ENCODE measurements at places on chromosomes 11 and 22.
A peak's percentile ranks its signal among the peaks of the same experiment; 100 is the strongest.

GRCh38 chr11:1827095-1827813, 7.5 kb upstream of the SYT8 start:
- peaks cover 66% of the 10 kb centered on the region for H3K27me3 ChIP-seq
- no peak overlapping the region for H3K27ac ChIP-seq
- no peak overlapping the region for H3K4me3 ChIP-seq
- peaks cover 5% of the 10 kb centered on the region for H3K4me1 ChIP-seq

DNA sequence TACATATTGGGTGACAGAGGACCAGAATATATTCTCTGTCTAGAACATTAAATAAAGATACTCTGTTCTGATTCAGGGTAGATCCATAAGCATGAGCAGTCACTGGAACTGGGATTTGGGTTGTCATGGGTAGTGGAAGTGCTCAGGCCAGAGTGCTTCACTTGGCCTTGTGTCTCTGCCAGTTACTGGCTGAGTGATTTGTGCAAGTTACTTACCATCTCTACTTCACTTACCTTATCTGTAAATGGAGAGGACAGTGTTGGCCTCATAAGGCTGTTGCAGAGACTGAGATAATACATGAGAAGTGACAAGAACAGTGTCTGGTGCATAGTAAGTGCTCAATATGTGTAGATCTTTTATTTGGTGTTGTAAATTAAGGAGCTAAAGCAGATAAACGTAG, 17.6 kb downstream of the ATXN10 start:
- H3K27me3 ChIP-seq = no peaks in the 10 kb centered on the region
- peaks cover 19% of the 10 kb centered on the region for H3K36me3 ChIP-seq
- H3K27ac ChIP-seq = peak overlapping the region; percentile 68
- DNase-seq = no peak
- no peak overlapping the region for H3K4me3 ChIP-seq

DNA sequence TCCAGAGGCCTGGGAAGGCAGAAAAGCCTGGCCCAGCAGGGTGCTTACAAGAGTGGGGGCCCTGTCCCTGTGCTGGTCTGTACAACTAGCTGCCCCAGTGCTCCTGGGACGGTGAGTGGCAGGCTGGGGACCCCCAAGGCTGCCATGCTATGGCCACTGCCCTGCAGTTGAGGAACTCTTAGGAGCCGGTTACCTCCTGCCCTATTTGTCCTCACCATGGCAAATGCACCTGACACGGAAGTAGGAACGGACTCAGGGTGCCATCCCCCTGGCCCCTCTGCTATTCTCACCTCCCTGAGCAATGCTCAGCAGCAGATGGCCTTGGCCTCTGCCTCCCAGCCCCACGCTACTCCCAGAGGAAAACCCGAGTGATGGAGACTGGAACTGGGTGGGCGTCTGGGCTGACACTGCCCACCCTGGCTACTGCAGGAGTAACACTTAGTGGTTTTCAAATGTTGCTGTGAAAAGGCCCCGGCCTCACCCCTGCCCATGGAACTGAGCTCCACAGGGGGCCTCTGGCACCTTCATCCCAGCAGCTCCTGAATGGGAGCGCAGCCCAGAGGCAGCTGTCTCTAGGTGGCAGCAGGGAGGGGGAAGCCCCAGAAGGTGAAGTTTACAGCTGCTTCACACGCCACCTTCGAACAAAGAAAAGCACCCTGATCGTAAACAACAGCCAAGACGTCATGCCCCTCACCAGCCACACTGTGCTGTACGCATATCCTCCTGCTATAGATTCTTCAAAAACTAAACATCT, 105.3 kb downstream of the CTTN start:
- H3K27me3 ChIP-seq = peaks cover 61% of the 10 kb centered on the region
- DNase-seq = no peak
- H3K36me3 ChIP-seq = no peaks in the 10 kb centered on the region

DNA sequence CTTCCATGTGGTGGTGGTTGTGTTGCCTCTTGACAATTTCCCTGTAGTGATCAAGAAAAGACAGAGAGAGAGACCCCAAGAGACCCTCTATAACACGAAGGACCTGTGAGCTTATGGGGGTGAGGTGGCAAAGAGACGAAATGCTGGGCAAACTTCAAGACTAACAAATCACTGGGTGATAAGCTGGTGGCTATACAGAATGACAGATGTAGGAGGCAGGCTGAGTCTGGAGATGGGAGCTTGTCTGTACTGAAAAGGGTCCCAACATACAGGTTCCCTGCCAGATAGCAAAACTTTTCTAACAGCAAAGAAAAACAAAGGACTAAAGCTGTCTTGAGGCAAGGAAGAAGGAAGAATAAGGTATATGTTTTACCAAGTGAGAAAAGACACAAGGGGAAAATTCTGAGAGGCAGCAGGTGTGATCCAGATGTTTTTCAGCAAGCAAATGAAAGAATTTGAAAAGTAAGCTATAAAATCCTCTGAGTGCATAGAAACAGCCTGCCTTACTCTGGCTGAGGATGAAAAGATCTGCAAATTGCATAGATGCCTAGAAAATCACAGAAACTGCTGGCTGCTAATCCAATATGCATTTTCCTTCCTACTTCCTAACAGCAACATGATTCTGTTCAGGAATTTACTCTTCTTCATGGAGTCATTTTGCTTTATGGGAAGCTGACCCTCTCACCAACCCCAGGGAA, 21.9 kb upstream of the LYVE1 start:
- peaks cover 48% of the 10 kb centered on the region for H3K27me3 ChIP-seq
- H3K4me1 ChIP-seq = no peaks in the 10 kb centered on the region
- H3K27ac ChIP-seq = no peak overlapping the region
- no peak for DNase-seq

- no peak overlapping the region for H3K27ac ChIP-seq
- no peaks in the 10 kb centered on the region for H3K36me3 ChIP-seq
- DNase-seq = no peak
- H3K4me1 ChIP-seq = no peaks in the 10 kb centered on the region
Observed at GRCh38 chr11:5288108-5288905, 13.4 kb downstream of the OR51B4 start.

DNA sequence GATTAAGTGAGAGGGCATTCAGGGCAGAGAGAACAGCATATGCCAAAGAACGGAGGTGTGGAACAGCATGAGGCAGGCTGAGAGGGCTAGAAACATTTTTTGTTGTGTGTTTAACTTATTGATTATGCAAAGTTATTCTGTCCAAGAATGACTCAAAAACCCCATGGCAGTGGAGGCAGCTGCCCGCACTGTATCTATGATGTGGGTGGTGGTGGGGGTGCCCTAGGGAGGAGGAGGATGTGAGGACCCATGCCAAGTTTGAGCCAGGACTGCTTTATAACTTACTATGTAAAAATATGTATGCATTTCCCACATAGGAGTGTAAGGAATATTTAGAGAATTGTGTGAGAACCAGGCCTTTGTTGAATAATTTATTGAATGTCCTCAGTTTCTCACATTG, 85.4 kb upstream of the GNAZ start:
- H3K27ac ChIP-seq = no peak overlapping the region
- H3K36me3 ChIP-seq = no peaks in the 10 kb centered on the region
- DNase-seq = no peak
- no peak overlapping the region for H3K4me3 ChIP-seq
- no peaks in the 10 kb centered on the region for H3K4me1 ChIP-seq
- H3K27me3 ChIP-seq = peaks cover 31% of the 10 kb centered on the region

DNA sequence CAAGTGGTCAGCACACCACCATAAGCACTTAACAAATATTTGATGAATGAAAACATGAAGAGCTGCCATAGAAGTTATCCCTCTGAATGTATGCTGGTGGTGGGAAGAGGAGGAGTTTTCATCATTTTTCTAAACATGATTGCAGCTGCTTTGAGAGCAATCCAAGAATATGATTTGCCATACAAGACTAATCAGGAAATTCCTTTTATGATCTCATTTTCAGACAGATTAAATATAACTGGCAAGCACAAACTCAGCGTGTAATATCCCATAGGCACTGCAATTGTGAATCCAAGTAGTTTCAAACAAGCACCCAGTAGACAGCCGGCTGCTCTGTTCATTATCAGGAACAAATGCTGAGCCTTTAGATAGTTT, 505.7 kb upstream of the LUZP2 start:
- H3K4me1 ChIP-seq = no peaks in the 10 kb centered on the region
- no peaks in the 10 kb centered on the region for H3K36me3 ChIP-seq
- no peak overlapping the region for H3K27ac ChIP-seq
- no peaks in the 10 kb centered on the region for H3K27me3 ChIP-seq
- no peak overlapping the region for H3K4me3 ChIP-seq
- no peak for DNase-seq

GRCh38 chr22:32691101-32691500, 110.4 kb upstream of the TIMP3 start:
- no peak overlapping the region for H3K4me3 ChIP-seq
- DNase-seq = no peak
- no peak overlapping the region for H3K27ac ChIP-seq

DNA sequence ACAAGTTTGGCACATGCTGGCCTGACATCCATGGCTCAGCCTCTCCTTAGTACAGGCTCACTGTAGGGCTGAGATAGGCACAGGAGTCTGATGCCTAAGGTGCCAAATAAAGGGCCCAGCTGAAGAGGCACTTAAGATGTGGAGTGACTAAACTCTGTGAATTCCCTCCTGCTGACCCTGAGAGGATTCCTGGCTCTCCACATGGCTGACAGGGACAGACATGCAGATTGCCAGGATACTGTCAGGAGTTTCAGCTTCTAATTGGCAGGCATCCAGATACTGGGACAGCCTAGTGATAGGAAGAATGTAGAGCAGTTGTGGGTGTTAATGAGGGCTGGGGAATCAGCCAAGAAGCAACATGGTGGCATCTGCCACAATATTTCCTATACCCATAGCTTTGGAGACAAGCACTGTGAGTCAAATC, 558.7 kb downstream of the INSC start:
- no peak overlapping the region for H3K4me3 ChIP-seq
- no peaks in the 10 kb centered on the region for H3K4me1 ChIP-seq
- no peak overlapping the region for H3K27ac ChIP-seq
- H3K36me3 ChIP-seq = no peaks in the 10 kb centered on the region

GRCh38 chr11:36635066-36635862, 37.2 kb upstream of the RAG2 start:
- no peaks in the 10 kb centered on the region for H3K4me1 ChIP-seq
- no peak for DNase-seq
- peaks cover 53% of the 10 kb centered on the region for H3K27me3 ChIP-seq

DNA sequence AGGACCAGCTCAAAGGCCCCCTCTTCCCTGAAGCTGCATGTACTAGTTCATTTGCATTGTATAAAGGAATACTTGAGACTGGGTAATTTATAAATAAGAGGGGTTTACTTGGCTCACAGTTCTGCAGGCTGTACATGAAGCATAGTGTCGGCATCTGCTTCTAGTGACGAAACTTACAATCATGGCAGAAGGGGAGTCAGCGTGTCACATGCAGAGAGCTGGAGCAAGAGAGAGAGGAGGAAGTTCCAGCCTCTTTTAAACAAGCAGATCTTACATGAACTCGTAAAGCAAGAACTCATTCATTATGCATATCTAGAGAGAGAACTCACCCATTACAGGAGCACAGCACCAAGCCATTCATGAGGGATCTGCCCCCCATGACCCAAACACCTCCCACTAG, 7.1 kb upstream of the HMGXB4 start:
- H3K36me3 ChIP-seq = no peaks in the 10 kb centered on the region
- no peak overlapping the region for H3K27ac ChIP-seq
- peaks cover 44% of the 10 kb centered on the region for H3K27me3 ChIP-seq
- DNase-seq = no peak
- no peak overlapping the region for H3K4me3 ChIP-seq

- H3K27ac ChIP-seq = no peak overlapping the region
- H3K4me1 ChIP-seq = peaks cover 10% of the 10 kb centered on the region
- peak overlapping the region; percentile 43 for H3K4me3 ChIP-seq
- H3K36me3 ChIP-seq = peaks cover 3% of the 10 kb centered on the region
- peak; percentile 84 for DNase-seq
Observed at GRCh38 chr22:36853407-36854099, 7.3 kb upstream of the NCF4 start.

DNA sequence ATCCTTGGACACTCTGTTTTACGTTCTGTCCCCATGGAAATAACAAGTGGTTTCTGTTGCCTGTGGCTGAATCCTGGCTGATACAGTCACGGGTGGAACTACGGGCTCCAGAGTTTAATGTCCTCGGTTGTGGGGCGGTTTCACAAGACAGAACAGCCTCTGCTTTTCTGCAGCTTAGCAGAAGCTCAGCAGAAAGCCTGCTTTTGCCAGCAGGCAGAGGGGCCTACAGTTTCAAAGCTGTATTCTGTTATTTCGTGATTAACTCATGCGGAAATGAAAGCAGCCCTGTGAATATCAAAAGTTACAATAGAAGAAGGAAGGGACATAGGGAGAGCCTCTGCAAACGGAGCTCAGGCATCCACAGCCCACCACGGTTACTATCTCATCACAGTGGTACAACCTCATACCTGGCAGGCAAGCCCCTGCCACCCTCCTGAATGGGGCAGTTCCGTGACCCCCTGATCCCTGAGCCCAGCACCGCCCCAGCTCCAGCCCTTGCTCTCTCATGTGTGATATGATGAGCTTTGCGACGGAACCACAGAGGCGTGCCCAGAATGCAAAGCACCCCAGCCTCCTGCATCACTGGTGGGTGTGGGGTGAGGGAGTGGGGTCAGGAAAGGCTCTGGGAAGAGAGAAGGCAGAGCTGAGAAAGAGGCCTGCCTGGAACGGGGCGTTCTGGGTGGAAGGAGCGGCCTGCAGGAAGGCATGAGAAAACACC, 360.6 kb downstream of the BRD1 start:
- H3K36me3 ChIP-seq = peaks cover 2% of the 10 kb centered on the region
- H3K27me3 ChIP-seq = peaks cover 9% of the 10 kb centered on the region
- no peak overlapping the region for H3K27ac ChIP-seq
- no peak for DNase-seq
- H3K4me3 ChIP-seq = no peak overlapping the region
- H3K4me1 ChIP-seq = no peaks in the 10 kb centered on the region

Measured in effector memory CD8-positive, alpha-beta T cell (primary cell).